ENCODE measurements at places on chromosomes 2 and 18.

GRCh38 chr18:50628533-50628905, 68.6 kb downstream of the MAPK4 start:
- no peak for DNase-seq

DNA sequence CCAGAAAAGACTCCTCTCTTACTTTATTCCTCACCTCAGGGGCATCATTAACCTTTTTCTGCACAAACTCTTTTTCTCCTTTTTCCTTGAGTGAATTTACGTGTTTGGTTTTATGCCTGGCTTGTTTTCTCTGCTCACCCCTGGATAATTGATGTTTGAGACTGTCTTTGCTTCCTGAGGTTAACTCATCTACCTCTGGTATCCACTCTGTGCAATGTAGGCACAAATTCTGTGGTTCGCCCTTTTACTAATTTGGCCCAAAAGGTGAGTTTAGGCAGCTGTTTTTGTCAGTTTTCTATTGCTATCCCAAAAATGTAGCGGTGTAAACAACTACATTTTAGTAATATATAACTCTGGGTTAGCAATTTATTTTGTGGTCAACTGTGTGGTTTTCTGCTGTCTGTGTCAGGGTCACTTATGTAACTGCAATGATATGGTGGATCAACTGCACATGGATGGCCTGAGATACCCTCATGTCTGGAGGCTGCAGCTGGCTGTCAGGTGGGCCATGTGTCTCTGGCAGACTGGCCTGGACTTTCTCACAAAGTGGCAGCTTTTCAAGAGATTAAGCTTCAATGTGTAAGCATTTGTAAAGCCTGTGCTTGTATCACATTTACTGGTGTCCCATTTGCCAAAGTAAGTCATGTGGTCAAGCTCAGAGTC, 329.7 kb downstream of the FSIP2 start:
- DNase-seq = no peak

DNA sequence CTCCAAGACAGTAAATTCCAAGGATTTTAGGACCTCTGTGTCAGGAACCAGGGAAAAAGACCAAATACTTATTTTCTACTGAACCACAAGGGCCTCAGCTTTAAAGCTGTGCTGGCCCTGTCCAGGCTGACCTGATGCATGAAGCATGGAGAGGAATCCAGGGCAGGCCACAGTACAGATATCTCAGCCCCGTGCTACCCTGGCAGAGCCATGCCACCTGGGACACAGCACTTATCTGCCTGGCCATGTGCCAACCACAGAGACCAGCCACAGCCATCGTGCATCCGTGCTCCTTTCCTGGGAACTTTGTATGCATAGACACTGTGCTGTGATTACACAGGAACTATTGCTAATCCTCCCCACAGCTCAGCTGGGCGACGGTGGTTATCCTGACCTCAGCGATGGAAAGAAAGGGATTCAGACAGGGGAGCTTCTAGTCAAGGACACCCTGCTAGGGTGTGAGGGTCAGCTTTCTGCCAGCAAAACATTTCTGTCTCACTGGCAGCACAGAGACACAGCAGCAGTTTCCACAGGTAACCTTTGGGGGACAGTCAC, 687.4 kb upstream of the ID2 start:
- DNase-seq = no peak

- DNase-seq = no peak
Observed at GRCh38 chr18:64180171-64180570, 31.3 kb upstream of the LINC00305 start.

- no peak for DNase-seq
Observed at GRCh38 chr2:23230885-23231284, 154.1 kb upstream of the KLHL29 start.

DNA sequence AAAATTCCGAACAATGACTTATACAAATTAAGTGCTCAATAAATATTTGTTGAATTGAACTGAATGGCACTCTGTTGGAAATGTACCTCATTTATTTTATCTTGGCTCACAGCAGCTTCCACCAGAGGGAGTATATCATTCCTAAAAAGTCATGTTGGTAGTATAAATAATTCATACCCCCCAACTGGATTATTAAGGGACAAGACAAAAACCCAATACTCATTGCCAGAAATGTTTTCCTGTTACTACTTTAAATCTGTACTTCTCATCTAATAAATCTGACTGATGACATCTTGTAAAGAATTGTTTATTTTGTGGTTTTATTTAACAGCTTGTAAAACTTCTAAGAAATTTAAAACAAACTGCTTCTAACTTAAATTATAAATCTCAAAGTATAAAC, 163.9 kb downstream of the CDH2 start:
- no peak for DNase-seq

GRCh38 chr2:215521031-215521430, 85.2 kb upstream of the FN1 start:
- no peak for DNase-seq

GRCh38 chr2:9238591-9239326, 32.1 kb downstream of the ASAP2 start:
- no peak for DNase-seq

DNA sequence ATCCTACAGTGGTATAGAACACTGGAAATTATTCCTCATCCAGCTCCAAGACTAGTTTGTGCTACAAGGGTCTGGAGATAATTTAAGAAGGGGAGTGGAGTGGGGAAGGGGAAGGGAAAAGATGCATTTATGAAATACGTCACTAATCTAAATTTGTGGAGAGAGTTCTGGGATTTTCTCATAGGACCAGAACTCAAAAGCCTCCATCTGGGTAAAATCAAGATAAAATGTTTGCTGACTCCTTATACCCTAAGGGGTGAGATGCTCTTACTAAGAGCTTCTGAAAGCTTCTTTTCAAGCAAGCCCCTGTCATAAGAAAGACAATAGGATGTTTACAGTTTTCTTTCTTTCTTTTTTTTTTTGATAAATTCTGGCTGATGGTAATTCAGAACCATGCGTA, 88.5 kb upstream of the RBMS1 start:
- no peak for DNase-seq

DNA sequence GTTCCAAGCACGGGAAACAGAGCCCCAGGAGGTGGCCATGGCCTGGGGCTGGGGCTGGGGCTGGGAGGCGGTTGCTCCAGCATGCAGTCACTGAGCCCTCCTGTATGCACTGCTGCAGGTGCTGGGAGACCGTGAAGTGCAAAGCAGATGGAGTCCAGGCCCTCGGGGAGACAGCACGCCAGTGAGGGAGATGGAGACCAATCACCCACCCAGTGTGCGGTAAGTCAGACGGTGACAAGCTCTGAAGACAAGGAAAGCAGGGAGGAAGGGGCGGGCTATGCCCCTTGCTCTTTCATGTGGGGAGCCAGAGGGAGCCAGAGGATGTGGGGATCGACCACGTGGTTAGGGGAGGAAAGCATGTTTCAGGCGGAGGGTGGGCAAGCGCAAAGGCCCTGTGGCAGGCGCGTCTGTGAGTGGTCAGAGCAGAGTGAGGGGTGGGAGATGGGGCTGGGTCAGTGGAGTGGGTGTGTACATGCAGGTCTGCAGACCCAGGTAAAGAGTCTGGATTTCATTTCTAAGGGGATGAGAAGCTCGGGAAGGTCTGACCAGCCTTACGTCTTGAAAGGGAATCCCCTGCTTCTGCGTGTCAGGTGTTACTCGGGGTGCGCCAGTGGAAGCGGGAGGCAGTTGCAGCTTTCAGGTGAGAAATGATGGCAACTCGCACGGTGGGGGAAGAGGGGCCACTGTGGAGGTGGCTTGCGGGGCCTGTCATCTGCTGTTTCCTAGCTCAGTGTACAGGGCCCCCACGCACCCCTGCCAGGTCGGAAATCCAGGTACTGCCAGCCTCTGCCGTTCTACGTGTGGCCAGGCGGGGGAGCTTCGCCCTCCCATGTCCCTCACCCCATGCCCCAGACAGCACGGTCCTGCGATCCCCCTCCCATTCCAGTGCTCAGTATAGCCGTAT, 19.4 kb downstream of the RRM2 start:
- DNase-seq = peak; percentile 38

GRCh38 chr2:218856167-218856895, 3.3 kb upstream of the WNT6 start:
- DNase-seq = no peak

- no peak for DNase-seq
Observed at GRCh38 chr2:156537141-156537540, 101.0 kb downstream of the GPD2 start.

DNA sequence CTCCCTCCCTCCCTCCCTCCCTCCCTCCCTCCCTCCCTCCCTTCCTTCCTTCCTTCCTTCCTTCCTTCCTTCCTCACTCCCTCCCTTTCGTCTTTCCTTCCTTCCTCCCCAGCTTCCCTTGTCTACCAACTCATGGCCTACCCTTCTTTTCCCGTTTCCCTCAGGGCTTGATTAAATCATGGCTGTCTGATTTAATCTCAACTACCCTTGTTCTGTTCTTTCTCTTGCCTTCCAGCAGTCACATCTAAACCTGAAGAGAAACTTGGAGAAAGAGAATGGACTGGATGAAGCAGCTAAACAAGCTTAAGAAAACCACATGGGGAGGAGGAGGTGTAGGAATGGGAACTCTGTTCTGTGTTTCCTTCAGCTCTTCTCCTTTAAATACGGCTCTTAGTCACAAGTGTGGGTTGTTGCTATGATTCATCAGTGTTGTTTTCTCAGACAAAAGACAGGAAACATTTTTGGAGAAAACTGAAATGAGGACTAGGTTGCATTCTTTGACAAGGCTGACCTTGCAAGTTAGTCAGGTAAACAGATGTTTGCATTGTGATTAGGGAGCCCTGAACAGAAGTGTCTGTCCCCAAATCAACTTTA, 177.9 kb downstream of the LRRTM1 start:
- DNase-seq = no peak

DNA sequence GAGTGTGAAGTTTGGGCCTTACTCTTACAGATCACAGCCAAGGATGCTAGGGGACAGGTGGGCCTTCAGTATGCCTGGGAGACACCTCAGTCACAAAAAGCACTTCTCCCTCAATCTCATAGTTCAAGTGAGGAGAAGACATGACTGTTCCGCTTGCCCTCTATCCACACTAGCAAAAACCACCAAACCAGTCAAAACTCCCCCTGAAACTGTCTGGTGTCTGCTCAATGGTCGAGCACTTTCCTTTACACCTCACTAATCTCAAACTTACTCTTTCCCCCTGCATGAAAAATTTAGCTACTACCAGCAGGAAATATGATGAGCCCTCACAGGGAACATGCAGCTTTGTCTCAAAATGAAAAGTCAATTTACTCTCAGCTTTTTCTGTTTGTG, 232.2 kb downstream of the TRIB2 start:
- DNase-seq = no peak

DNA sequence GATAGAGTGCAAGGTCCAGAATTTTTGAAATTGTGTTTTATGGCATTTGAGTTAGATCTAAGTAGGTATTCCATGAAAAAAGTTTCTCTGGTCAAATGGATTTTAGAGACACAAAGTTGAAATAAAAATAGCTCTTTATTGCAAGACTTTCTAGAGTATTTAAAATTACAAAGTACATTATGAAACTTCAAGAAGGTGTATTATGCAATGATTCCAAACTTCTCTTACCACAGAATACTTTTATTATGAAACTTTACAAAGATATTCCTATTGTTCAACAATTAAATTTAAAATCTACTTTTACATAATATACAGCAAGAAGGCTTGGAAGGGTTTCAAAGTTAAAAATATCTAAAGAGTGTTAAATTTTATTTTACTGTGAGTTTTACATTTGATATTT, 65.9 kb downstream of the CALCRL start:
- DNase-seq = no peak

DNA sequence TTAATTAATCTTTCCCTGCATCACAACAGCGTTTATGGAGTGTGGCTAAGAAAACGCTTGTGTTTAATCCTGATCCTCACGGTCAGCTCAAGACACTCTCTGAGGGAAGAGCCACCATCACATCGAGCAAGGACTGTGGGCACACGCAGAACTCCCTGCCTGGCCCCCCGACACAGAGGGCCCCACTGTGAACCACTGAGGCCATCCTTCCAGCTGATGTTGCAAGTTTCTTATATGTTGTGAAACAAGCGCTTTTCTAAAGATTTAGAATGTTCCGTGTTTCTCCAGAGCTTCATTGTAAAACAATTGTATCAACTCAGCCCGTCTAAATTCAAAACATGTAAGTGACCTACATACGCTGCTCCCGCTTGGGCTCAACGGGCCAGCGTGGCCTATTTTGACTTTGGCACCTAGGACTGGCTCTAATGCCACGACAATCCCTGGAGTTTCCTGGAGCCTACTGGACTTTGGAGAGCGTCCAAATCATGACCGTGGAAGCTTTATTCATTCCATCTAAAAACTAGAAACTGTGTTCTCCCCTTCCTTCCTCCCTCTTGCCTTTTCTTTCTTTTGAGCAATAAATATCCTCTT, 34.9 kb downstream of the SERPINE2 start:
- DNase-seq = no peak

DNA sequence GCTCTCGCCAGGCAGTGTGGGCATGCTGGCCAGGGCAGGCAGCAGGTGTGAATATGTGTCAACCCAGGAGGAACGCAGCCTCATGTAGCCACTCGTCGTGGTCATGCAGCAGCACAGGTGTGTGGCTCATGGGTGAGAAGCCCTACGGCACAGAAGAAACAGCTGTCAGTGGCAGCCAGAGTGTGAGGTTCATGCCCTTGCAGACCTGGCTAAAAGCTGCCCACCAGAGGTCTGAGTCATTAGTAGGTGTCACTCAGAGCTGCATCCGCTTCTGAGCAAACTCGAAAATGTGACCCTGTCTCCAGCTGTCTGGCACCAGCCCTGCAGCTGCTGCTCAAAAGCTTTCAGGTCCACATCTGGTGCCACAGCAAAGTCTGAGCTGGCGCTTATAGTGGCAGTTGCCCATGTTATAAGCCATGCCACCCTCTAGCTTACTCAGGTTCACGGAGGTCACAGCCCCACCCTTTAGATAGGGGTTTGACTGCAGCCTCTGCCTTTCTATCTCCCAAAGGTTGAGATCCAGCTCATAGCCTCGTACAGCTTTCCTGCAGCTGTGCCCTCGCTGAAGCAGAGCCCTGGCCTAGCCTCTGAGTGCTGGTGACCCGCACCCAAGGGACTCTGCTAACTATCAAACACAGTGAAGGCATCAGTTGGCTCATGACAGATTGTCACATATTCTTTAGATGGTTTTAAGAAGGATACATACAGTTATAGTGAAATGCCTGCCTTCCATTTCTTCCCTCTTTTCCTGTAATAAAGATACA, 195.0 kb downstream of the CCDC102B start:
- no peak for DNase-seq

- no peak for DNase-seq
Observed at GRCh38 chr2:205868773-205869333, 186.6 kb downstream of the NRP2 start.

GRCh38 chr18:75035928-75036327, 173.0 kb downstream of the PTGR3 start:
- no peak for DNase-seq

DNA sequence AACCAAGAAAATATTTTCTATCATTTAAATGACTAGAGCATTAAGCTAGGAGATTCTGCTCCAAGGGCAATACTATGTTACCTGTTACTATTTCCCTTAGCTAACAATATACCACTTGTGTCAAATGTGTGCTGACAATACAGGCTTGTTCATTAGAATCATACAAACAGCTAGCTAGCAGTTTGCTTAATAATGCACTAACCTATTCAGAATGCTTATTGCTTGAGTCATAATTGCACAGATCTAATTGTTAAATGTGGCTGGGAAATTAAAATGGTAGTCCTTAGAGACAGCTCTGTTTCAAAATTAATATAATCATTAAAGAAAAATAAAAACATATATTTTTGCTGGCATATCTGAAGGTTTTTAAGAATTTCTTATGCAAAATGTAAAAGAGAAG, 344.2 kb downstream of the ERBB4 start:
- no peak for DNase-seq

Measured in right forelimb (tissue), 1 donor.